ENCODE measurements at places on chromosomes 3 and 15.
A peak's percentile ranks its signal among the peaks of the same experiment; 100 is the strongest.

DNA sequence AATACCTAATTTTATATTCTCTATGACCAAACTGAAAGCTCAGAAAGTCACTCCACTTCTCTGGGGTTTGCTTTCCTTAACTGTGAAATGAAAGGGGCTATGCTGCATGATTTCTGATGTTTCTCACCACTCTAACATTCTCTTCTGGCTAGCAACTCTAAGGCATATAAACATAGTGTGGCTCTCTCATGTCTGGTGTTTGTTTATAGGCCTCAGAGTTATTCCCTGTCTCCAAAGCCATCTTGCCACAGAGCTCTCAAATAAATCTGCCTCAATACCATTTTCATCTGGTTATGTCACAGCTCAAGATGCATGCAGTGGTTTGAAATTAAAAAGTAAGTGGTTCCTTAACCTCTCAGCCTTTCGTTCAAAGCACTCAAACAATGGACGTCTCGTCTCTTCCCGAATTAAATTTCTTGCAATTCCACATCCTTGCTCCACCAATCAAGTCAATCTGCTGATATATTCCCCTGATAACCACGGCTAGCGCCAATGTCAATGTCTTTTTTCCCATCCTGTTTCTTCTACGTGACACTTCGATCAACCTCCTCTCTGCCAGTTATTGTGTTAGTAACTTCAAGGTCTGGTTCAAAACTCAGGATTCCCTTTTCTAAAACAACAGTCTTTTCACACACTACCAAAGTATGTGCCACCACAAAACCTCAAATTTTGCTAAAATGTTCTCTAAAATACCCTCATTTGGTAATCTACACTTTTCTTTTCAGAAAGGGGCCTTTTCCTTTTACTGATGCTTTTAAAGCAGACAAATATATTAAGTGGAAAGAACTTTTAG, 16.0 kb downstream of the TOMM70 start:
- no peak for DNase-seq

GRCh38 chr3:138289260-138289659, 40.4 kb downstream of the NME9 start:
- no peak for DNase-seq

GRCh38 chr3:46656778-46657556, 36.5 kb downstream of the ALS2CL start:
- DNase-seq: no peak

DNA sequence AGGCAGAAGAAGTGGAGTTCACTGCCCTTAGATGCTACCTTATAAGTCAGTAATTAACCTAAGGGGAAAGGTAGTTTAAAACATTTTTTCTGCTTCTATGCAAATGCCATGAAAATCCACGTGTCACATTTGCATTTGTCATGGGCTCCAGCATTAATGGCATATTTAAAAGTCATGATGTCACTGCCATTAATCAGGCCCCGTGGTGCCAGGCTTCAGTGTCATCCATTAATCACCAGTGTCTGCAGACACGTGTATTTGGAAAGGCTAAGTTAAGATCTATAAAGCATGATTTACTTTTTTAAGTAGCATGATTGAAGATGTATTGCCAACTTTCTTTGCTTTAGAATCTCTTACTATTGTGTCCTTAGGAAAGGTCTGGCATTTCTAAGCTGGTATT, 857.8 kb downstream of the TUSC7 start:
- DNase-seq: no peak

- no peak for DNase-seq
These were observed 199.8 kb upstream of the NR2F2 start for GRCh38 chr15:96130734-96131133.

DNA sequence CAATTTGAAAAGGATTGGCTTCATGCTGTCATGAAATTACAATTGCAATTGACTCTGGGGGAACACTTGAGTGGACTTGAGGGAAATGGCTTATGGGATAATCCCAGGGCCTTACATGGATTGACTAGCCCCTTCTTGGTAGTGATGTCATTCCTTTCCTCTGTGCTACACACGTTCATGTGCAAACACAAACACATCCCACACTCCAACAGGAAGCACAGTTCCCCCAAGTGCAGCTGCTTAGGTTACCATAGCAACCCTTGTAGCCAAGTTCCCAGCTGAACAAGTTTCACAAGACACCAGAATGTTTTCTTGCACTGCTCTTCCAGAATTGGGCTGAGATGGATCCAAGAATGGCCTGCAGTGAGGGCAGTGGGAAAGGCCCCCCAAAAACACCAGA, 217.0 kb downstream of the ZNF621 start:
- no peak for DNase-seq

- no peak for DNase-seq
These were observed 727.2 kb upstream of the CFAP20DC start for GRCh38 chr3:59777066-59777465.

DNA sequence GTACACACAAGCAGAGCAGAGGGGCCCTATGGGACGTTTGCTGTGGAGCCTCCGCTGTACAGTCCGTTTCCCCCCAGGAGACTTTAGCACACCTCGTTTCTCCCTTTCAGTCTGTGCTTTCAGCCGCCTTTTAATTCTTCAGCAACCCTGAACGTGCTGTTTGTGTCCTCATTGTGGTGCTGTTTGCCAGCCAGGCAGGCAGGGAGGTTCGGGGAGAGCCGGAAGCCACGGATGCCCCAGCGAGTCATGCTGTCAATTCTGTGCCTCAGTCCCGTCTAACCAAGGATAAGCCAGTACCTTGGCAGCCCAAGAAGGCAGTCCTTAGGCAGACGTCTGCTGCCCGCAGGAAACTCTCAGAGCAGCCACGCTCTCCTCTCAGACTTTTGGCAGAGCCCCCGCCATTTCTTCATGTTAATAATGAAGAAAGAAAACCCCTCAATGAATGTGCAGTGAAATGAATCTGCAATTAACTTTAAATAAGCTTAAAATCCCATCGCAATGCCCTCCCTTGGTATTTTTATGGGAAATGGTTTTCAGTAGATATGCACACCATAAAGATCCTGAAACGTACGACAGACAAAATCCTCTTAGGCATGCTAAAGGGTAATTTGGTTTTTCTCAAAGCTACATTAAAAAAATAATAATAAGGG, 158.6 kb downstream of the UACA start:
- no peak for DNase-seq

DNA sequence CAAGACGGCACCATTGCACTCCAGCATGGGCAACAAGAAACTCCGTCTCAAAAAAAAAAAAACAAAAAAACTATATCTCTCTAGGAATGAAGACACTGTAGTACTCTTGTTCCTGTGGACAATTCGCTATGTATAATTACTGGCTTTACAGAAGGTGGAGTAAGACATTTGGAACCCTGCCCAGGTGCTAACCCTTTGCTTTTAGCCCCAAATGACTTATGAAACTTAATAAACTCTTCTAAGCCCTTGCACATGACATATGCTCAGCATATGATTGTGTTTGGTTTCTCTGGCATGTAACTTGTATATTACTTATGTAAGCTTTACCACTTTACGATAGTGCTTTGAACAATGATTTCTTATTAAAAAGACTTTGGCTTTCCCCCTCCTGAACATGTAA, 27.3 kb upstream of the PRTG start:
- no peak for DNase-seq

DNA sequence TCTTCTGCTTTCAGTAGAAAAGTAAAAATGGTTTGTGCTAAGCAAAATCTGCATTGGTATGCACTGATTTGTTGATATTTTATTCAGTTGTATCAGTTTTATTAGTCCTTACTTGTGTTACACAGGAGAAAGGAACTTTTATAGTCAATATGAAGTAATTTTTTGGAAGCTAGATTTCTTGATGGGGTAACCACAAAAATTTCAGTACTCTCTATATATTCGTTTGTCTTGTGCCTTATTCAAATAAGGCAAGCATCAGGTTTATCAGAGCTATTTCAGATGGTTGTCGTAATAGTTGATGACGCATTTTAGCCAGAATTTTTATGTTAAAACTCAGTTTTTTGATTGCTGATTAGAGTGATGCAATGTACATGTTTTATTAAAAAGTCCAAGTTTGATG, 50.7 kb upstream of the NIPA1 start:
- DNase-seq: no peak

DNA sequence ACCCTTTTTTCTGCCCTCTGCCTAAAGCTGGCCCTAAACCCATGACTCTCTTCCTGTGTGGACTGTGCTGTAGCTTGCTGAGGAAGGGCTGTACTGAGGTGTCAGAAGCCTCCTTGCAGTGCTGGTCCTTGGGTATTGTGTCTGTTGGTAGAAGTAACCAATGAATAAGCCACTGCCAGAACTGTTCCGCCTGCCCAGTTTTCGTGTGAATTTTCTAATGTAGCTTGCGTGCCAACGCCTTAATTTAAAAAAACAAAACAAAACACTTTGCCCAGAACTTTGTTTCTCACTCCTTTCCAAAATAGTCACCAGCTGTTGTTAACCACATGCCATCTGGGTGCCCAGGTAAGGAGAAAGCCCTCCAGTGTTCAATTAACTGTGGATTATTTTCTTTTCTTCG, 101.9 kb downstream of the KLHL25 start:
- DNase-seq: peak; percentile 66

GRCh38 chr3:187288131-187288854, 3.2 kb downstream of the MASP1 start:
- DNase-seq: no peak

DNA sequence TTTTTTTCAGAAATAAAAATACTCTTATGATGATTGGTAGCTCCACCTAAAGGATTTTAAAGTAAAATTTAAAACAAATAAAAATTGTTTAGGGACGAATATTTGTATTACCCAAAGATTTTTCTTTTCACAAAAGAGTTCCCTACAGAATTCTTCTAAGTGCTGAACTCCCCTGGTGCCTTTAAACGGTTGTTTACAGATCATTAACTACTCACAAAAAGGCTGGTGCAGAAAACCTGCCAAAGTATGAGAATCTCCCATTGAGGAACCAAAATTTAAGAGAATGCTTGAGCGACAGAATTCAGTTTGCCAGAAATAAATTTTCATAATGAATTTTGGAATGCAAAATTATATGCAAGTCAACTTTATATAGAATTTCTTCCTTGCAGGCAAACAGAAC, 497.8 kb upstream of the NR2F2 start:
- no peak for DNase-seq

DNA sequence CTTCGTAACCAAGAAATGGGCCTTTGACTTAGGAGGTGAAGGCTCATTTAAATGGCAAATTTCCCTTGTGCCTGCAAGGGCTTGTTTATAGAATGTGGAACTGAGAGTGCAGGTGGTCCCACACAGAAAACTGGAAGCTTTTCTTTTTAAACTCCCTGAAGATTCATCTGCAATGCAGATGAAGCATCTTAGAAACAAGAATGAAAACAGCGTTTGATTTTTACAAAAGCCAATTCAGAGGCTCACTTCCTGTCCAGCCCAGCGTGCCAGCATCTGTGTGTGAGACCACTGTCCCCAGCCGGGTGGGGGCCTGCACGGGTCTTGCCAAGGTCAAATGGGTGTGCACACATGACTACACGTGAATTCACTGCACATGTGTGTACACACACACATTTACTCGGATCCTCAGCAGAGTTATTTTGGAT, 94.7 kb downstream of the LINGO1 start:
- no peak for DNase-seq

- peak; percentile 52 for DNase-seq
These were observed 5.5 kb downstream of the CSRNP1 start for GRCh38 chr3:39147711-39148434.

DNA sequence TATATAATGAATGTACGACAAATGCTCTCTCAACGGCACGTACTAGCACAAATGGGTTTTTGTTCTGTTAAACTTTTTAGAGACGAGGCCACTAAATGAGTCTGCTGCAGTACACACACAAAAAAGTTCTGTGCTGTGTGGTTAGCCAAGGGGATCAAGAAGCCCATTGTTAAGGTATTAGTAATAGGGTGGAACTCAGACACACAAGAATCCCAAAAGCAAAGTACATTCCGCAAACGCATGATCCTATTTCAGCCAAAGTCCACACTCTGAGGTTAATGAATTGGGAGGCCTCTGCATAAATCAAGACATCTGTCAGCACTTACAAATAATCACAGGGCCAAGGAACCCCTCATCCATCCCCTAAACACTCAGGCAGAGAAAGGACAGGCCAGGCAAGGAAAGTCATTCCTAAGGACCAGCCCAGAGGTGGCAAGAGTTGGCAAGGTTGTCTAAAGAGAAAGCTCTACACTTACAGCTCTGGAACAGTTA, 12.1 kb downstream of the OSBPL10 start:
- no peak for DNase-seq

- no peak for DNase-seq
These were observed 16.4 kb downstream of the IL12A start for GRCh38 chr3:160005004-160005403.

- no peak for DNase-seq
These were observed 67.0 kb downstream of the CLDN11 start for GRCh38 chr3:170485696-170486095.

DNA sequence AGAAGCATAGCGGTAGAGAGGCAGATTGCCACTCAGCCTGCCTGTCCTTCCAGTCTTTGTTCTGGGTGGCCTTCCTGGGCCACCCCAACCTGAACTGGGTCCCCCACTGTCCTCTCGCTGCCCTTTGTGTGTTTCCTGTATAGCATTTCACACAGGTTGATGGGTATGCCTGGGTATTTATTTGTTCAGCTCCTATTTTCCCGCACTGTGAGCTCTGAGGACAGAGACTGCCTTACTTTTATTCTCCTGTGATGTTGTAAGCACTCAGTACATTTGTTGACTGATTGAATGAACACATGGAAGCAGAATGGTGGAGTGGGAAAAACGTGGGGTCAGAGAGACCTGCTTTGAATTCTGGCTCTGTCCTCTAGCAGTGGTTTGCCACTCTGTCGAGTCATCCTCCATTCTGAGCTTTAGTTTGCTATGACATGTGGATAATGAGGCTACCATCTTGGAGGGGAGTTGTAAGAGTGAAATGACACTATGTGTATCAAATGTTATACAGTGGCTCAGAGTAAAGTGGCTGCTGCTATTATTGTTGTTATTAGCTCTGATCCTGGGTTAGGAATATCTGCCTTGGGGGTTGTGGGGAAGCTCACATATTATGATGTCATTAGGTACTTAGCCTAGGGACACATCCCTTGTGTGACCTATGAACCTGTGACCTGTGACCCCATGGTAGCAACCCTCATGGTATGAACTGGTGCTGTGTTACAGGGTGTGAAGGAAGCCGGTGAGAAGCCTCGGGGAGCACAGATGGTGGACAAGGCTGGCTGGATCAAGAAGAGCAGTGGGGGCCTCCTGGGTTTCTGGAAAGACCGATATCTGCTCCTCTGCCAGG, 6.4 kb downstream of the PLEKHO2 start:
- DNase-seq: no peak

DNA sequence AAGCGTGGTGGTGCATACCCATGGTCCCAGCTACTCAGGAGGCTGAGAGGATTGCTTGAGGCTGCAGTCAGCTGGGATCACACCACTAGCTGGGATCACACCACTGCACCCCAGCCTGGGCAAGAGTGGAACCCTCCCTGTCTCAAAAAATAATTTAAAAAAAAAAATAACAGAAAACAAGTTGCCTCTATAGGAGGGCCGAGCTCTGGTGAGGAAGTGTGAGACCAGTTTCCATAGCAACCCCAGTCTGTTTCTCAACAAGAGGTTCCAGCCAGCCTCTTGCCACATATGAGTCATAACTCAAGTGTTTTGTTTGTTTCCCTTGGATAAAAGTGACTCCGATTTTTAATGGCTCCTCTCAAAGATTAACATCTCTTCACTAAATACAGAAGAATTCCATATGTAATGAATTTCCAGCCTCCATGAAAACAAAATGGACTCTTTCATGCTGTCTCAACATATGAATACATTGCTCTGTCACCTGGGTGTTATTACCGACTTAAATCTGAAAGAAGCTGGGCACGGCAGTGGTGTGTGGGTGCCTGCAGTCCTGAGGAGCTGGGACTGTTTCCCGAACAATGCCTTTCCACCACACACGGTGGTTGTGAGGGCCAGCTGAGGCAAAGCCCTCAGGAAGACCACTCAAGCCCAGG, 19.7 kb downstream of the TMEM43 start:
- peak; percentile 90 for DNase-seq

- no peak for DNase-seq
These were observed 158.3 kb downstream of the SLCO3A1 start for GRCh38 chr15:92011611-92012367.

Data from CD4-positive, alpha-beta T cell treated with Interferon gamma for 1 hour (primary cell).